ENCODE measurements at places on chromosomes 6 and 20.
A peak's percentile ranks its signal among the peaks of the same experiment; 100 is the strongest.

GRCh38 chr6:2450546-2450945, 205.1 kb upstream of the GMDS start:
- no peak for DNase-seq

DNA sequence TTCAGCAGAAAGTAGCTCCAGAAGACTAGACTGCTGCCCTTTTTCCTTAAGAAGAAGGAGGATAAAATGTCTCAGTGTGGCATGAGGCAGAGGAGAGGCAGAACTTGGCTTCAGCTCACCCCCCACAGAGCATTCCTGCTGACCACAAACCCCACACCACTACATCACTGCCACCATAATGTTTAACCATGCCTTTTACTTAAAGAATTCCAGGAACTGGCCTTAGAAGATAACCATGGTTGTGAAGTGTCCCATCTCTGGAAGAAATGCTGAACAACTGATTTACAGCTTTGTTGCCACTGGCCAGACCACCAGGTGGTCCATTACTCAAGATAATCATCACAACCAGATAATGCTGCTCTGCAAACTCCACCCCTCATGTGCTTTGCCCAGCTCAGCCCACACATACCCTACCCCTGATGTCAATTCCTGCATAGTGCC, 154.1 kb downstream of the CD24 start:
- DNase-seq: no peak

DNA sequence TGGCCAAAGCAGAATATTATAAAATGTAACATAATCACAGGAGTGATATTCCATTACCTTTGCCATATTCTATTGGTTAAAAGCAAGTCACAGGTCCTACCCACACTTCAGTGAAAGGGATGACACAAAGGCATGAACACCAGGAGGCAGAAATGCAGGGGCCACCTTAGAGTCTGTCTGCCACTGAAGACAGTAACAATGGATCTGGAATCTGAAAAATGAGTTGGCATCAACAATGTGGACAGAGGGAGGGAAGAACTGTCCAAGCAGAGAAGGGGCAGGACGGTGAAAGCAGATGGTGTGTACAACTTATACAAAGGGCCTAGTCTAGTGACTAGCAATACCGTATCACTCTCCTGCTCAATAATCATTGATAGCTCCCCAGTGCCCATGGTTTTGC, 6.6 kb upstream of the LPIN3 start:
- no peak for DNase-seq

GRCh38 chr6:108585359-108585758, 24.6 kb downstream of the FOXO3 start:
- no peak for DNase-seq

- DNase-seq: no peak
Measured at GRCh38 chr20:61127311-61128039, 124.6 kb upstream of the CDH4 start.

DNA sequence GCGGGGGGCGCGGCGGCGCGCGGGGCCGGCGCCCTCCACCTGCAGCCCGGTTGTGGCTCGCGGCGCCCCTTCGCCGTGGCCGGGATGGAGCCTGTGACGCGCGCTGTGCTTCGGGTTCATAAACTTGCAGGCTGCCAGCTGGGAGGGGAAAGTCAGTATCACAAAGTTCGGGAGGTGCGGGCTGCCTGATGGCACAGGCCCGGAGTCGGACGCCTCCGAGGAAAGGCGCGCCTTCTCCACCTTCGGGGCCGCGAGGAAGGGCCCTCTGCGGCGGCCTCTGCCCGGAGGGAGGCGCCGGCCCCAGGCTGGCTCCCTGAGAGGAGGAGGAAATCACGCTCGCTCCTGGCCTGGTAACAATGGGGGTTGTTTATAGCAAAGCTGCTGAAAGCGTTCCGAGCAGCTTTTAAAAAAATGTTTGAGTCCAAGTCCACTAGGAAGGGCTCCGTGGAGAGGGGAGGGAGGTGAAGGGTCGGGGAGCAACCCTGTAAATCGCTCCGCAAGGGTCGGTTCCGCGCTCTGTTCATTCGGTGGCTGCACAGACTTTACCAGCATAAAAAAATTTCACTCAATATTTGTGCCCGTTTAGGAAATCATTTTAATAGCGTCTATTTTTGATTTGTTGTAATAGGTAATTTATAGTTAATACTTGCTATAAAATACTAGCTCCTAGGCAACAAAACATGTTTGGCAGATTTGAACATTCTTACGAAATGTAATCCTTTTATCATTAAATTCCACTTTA, 1.0 kb downstream of the AFDN start:
- peak; percentile 48 for DNase-seq
